ENCODE measurements at places on chromosomes 3 and 15.
A peak's percentile ranks its signal among the peaks of the same experiment; 100 is the strongest.

- DNase-seq, result no peak
Measured at GRCh38 chr15:74802862-74803447, 9.7 kb upstream of the LMAN1L start.

- DNase-seq, result no peak
Measured at GRCh38 chr3:43753741-43754715, 63.3 kb downstream of the ABHD5 start.

DNA sequence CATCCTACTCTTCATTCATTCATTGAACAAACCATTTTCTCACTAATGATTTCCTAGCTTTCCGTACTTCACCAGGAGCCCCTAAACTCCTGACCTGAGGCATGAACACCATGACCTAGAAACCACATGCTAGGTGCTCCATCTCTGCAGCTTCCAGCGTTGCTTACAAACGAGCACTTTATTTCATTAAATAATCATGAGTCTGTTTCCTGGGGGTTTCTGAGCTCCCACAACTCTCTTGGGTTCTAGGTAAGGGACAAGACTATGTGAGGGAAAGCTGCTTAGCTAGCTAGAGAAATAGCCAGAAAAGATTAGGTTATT lies 1.3 kb downstream of the MAP2K1 start:
- DNase-seq, result no peak

- DNase-seq, result no peak
Measured at GRCh38 chr15:66768987-66769386, 67.0 kb downstream of the SMAD6 start.

DNA sequence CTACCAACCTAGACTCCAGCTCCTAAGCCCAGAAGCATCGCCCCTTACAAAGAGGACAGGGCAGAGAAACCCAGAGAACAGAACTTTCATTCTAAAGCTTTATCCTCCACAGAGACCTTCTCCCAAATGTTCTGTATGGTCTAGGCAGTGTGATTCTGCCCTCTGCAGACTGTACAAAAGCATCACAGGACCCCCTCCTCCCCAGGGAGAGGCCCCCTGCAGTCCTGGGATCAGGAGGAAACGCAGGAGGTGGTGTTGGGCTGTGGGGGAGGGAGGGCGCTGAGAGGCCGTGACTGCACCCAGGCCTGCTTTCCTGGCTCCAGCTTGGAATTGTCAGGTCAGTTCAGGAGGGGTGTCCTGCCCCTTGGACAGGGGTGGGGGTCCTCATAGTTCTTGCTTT lies 101.3 kb downstream of the DGKG start:
- no peak for DNase-seq

GRCh38 chr15:31389576-31389975 lies 62.9 kb downstream of the KLF13 start:
- DNase-seq, result no peak

- DNase-seq, result no peak
Measured at GRCh38 chr3:126311338-126311978, 45.8 kb downstream of the KLF15 start.

GRCh38 chr3:13016083-13016720 lies 57.0 kb downstream of the IQSEC1 start:
- peak; percentile 44 for DNase-seq

DNA sequence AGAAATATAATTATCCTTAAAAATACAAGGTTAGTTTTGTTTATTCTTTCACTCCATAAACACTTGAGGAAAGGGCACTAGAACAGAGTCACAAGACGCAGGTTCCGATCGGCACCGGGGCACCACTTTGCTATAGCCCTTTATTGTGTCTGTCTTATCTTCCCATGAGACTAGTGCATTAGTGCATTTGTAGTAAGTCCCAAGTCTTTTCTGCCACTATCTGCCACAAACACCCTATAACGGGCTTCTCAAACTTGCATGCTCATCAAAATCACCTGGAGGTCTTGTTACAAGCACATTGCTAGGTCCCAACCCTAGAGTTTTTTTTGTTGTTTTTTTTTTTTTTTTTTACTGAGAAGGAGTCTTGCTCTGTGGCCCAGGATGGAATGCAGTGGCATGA lies 213.1 kb downstream of the FOXP1 start:
- DNase-seq, result no peak

DNA sequence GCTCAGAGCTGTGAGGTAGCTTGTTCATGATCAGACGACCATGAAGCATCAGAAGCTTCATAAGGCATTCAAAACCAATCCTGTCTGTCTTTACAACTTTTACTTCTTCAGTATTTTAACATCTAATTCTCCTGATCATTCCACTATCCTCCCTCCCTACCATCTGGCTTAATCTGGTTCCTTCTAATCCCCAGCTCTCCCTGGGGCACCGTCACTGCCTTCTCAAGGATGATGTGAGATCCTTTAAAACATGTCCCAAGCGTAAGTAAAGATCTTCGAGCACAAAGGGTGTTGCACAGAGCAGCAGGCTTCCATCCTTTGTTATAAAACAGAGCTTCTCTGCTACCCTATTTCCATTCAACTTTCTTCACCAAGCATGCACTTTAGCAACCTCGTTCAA lies 362.7 kb upstream of the ARRDC4 start:
- DNase-seq, result no peak

DNA sequence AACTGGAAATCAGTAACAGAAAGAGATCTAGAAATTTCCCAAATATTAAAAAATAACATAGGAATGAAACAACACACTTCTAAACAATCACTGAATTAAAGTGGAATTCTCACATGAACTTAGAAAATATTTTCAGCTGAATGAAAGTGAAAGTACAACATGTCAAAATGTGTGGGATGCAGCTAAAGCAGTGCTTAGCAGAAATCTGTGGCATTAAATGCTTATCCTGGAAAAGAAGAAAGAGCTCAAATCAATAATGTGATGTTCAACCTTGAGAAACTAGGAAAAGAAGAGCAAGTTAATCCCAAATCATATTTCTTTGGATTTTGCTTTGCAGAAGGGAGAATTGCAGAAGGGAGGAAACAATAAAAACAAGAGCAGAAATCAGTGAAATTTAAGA lies 98.2 kb upstream of the NR2E3 start:
- no peak for DNase-seq

DNA sequence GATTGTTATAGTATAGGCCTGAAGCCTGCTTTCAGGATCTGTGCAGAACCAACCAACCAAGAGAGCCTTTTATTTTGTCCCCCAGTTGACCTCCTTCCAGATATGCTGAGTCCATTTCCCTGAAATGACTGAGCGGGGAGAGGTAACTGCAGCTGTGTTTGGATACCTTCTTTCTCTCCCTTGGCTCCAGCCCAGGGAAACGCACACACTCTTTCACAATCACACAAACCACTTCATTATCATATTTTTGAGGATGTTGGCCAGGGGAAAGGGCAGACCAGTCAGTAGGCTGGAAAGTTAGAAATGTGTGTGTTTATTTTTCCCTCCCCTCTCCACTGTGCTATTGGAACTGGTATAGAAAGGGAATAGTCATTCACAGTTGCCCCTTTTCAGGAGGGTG lies 417.7 kb upstream of the TBL1XR1 start:
- no peak for DNase-seq

- no peak for DNase-seq
Measured at GRCh38 chr3:58824285-58824684, 157.7 kb upstream of the FAM3D start.

GRCh38 chr15:90200534-90201129 lies 498 bp upstream of the SEMA4B start:
- no peak for DNase-seq

GRCh38 chr3:20197775-20198174 lies 11.8 kb upstream of the SGO1 start:
- no peak for DNase-seq

- no peak for DNase-seq
Measured at GRCh38 chr3:108085370-108085769, 5.5 kb downstream of the CD47 start.

- DNase-seq, result no peak
Measured at GRCh38 chr3:177284383-177284881, 87.2 kb upstream of the TBL1XR1 start.

DNA sequence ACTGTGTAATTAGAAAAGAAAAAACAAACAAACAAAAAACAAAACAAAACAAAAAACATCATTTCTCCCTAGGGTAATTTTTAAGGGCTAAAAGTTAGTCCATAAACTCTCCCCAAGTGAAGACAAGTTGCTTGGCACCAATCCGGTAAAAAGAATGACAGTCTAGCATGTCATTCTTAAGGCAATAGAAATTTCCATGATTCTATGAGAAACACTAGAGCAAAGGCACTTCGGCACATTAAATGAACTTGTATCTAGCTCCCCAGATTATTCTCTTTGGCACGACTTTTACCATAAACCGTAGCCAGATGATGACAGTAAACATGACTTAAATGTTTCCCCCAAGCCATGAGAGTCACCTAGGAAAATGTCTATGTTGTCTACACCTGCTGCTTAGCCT lies 10.1 kb downstream of the COL8A1 start:
- no peak for DNase-seq

GRCh38 chr3:105367406-105368213 lies 901 bp downstream of the ALCAM start:
- peak; percentile 46 for DNase-seq

- DNase-seq, result no peak
Measured at GRCh38 chr3:38111201-38111600, 25.7 kb downstream of the ACAA1 start.

DNA sequence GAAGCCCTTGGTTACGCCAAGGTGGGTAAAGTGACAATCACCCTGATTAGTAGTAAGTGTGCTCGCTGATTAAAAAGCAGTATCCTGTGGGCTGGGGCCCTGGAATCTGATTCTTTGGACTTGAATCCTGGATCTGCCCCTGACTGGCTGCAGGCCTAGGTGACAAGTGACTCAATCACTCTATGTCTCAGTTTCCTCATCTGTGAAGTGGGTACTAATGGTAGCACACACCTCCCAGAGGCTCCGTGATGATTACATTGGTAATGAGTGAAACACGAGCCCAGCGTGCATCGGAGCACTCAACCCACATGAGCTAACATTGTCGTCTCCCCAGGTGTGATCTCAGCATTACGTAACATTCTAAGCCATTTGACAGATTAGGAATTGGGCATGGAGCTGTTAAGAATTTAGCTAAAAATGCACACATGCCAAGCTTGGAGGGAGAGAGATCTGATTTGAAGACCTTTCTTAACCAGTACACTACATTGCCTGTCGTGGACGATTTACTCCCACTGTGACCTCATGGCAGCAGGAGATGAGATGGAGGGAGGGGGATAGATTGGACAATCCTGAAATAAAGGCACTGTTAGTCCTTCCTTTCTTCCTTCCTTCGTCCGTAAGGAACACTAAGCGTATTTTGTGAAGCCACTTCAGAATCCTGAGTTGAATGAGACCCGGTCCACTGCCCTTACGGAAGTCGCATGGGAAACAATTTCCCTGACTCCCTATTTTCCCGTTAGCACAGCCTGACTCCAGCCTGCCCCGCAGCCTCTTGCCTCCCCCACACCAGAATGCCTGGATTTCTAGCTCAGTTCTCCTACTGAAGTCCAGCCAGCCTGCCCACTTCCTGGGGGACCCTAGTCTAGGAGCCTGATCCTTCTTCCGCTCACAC lies 32.1 kb downstream of the MGLL start:
- DNase-seq, result no peak

DNA sequence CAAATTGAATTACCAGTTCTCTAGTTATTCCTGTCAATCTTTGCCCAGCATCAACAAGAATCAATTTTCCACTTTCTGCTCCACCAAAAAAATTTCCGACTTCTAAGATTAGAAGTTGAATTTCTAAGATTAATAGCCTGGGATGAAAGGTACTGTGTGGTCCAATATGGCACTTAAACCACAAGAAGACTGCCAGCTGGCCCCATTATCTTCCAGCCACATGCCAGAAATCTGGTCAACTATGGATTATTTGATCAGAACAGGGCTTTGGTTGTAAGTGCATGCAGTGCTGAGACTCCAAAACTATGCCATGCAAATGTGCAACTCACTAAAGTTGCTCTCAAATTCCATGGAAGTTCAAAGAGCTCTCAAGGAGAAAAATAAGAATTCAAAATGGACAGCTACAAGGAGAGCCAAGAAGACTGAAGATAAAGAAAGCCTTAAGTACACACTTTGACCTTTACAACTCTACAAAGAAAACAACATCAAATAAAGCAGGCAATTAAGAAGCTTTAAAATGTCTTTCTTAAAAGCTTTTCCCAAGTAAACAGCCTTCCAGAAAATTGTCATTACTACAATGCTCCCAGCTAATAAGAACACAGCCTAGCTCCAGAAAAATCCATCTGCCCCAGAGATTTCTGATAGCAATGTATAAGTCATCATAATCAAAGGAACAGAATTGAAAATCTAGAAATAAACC lies 64.2 kb downstream of the ST3GAL6 start:
- no peak for DNase-seq

- no peak for DNase-seq
Measured at GRCh38 chr3:182809531-182809930, 16.2 kb downstream of the ATP11B start.

DNA sequence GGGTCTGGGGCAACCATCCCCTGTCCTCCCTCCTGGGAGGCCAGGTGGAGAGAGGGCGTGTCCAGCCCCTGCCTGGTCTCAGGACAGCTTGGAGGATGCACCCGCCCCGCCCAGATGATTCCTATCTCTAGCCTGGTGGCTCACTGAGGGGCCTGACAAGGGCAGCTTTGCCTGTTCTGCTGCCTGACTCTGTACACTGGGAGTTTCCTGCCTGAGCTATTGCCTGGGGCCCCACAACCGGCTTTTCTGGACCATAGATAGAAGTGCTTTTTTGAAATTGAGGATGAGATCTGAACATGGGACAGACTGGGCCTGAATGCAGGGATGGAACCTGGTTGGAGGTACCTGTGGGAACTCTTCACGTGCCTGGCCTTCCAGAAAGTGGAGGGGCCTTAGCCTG lies 751 bp upstream of the PLA2G4E start:
- no peak for DNase-seq

- no peak for DNase-seq
Measured at GRCh38 chr3:83877910-83878309, 1080.9 kb upstream of the CADM2 start.

- no peak for DNase-seq
Measured at GRCh38 chr3:193945143-193945542, 190.8 kb upstream of the HES1 start.

DNA sequence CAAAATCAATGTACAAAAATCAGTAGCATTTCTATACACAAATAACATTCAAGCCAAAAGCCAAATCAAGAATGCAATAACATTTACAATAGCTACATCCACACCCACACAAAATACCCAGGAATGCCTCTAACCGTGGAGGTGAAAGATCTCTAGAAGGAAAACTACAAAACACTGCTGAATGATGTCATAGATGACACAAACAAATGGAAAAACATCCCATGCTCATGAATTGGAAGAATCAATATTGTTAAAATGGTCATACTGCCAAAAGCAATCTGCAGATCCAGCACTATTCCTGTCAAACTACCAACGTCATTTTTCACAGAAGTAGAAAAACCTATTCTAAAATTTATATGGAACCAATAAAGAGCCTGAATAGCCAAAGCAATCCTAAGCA lies 143.7 kb downstream of the SLCO3A1 start:
- no peak for DNase-seq

- DNase-seq, result no peak
Measured at GRCh38 chr15:42992626-42993025, 72.0 kb upstream of the TTBK2 start.

All from T-cell (primary cell).